ENCODE measurements at places on chromosomes 13 and 19.

DNA sequence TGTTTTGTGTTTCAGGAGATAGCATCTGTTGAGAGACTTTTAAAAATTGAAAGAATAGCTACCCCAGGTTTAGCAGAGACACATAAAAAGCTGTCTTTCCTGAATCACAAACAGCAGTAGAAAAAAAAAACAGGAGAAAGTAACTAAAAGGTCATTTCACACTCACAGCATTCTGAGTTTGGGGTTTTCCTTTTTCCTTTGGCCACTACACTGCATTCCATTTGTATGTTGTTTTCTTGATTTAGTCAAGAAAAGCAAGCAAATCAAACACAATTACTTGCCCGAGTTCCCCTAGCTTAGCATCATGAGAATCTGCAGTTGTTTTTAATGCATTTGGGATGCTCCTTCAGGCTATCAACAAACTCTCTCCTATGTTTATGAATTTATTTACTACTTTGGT is 161.0 kb downstream of the KCTD12 start:
- no peak for DNase-seq

- DNase-seq: no peak
These were observed 569 bp downstream of the POLR1D start for GRCh38 chr13:27622102-27622820.

GRCh38 chr19:46731007-46731501 is 14.1 kb upstream of the PRKD2 start:
- DNase-seq: no peak

GRCh38 chr19:35533822-35534392 is 651 bp downstream of the GAPDHS start:
- DNase-seq: no peak

GRCh38 chr19:17125062-17125727 is 49.6 kb downstream of the MYO9B start:
- no peak for DNase-seq

DNA sequence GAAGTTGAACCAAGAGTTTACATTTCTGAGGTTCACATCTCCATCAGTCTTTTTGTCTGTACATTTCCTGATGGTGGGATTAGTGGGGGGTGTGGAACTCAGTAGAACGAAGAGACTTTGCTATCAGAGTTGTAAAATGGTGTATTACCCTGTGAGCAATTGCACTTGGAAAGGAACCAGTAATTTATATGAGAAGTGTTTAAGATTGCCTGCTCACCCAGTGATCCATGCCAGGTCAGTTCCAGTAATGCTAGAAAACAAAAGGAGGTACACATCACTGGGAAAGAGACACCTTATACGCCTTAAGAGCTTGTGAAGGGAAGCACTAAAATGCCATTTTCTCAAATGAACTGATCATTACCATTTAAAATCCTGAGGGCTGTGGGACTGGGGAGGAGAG is 7.5 kb upstream of the DACH1 start:
- no peak for DNase-seq

DNA sequence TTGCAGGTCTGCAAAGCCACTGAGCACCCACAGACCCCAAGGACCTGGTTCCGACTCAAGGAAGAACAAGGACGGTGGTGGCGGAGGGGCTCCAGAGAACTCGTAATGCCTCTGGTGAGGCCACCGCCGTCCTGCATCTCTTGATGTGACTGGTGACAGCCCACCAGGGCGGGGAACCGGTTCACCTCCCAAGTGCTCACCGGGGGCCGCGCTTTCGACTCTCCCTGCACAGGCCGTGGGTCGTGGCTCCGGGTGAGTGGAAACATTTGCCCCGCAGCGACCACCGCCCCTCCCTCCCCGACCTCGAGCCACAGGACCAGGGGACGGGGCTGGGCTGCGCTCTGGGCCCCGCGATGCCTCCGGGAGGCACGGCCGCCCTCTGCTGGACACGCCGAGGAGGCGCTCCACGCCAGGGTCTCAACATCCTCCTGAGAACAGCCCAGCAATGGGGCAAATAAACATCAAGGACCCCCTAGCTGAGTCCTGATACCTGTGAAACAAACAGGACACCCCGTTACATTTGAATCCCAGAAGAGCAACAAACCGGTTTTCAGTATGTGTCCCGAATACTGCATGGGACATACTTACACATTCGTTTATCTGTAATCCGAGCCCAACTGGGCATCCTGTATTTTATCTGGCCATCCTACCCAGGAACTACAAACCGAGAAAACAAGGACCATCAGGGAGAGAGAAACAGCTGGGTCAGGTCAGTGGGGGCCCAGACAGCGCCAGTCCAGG is 3.9 kb upstream of the PLPP2 start:
- DNase-seq: no peak

- DNase-seq: no peak
These were observed 1492.8 kb downstream of the UQCRFS1 start for GRCh38 chr19:27720155-27720554.

DNA sequence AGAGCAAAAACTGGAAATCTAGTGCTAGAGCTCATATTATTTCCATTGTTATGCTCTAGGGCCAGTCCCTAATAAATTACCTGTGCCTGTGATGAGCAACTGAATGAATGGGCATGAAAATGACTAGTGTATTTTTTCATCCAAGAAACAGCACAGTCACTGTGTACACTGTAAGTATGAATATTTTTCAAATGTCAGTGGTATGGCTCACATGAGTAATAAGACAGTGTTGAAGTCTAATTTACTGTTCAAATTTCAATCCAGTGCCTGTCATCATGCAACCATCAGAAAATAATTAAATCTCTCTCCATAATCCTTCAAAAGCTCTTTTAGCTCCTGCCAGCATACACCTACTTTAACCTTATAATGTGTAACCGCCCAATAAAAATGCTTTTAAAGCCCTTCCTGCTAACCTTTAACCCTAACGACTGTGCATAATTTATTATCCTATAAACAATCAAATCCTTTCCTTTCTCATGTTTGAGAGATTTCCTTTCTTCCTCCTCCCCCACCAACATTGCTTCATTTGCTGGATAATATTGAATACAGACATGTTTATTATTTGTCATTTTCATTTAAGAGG is 378.3 kb downstream of the GPC5 start:
- DNase-seq: no peak

DNA sequence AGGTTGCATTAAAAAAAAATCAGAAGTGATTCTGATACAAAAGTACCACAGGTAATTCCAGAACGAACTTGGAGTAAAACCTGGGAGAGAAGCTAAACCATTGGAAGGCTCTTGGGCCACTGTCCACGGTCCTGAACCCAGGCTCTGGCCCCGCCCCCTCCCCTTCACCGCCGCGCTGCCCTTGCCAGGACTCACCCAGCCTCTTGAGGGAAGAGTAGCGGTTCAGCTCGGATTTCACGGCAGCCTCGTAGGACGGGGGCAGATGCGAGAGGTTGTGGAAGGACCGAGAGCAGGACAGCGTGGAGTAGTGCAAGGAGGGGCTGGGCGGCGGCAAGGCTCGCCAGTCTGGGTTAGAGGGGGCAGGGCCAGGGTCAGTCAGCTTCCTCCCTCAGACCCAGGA is 5.7 kb downstream of the SHISA7 start:
- DNase-seq: peak; percentile 33

DNA sequence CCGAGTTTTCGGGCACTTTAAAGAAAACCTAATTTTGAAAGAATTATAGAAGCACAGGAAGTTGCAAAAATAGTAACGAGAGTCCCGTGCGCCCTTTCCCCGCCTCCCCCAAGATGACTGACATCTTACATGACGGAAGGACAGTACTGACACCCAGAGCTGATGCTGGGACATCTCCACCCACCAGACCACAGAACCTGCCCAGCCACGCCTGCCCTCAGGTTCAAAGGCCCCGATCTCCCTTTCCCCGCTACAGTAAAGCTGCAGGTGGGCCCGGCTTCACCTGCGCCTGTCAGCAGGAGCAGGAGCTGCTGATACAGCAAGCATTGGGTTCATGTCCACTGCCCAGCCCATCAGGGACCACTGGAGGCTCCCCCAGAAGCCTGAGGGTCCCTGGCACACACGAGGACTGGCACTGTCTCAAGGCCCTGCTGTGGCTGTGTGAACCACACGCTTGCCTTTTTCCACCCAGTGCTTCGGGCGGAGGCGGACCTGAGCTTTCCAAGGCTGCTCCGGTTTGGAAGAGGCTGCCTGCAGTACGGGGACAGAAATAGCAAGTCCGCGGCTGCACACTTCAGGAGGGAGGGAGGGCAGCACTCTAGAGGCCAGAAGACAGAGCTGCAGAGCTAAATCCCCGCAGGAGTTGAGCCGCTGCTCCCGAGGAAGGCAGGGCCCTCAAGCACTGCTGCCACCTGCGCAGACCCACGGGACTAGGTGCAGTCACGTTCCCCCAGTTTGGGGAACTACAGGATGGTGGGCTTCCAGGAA is 8.7 kb downstream of the MAP2K2 start:
- no peak for DNase-seq

DNA sequence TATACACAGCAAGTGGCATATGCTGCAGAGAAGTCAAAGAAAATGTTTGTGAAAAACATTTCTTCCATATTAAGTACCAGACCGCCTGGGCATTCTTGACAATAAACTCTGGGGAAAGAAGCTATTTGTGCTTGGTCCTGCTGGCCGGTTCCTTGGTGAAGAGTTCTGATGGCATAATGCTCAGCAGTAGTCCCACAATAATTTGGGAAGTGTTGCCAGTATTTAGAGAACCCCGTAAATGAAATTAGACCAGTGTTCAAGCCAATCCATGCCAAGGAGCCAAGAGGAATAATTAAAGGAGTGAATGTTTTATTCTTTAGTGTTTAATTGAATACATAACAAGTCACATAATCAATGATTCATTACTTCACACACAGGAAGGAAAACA is 6.3 kb downstream of the KCTD12 start:
- DNase-seq: no peak

- DNase-seq: no peak
These were observed 35.8 kb downstream of the TSHZ3 start for GRCh38 chr19:31313291-31314030.

Data from NCI-H510A (cell line).